RPMI7951 (cell line): ENCODE measurements at places on chromosomes 5 and 9.

- peak; percentile 42 for DNase-seq
These were observed 14.7 kb upstream of the TDRD7 start for GRCh38 chr9:97397220-97397619.

GRCh38 chr9:115099901-115100300, 18.1 kb downstream of the TNC start:
- DNase-seq: no peak

DNA sequence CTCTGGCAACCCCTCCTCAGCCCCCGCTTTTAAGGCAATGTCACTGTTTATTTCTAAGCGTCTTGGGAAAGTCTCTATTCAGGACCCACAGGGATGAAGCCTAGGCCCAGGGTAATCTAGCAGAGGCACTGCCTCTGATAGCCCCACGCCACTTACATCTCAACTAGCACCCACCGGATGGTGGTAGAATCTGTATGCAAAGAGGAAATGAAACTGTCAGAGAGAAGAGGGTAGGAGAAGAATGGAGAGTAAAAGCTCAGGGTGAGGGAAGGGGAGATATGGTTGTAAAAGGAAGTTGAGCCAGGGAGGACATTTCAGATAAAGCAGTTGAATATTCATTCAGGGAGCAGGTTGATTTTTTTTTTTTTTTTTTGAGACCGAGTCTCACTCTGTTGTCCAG, 3.0 kb downstream of the FRRS1L start:
- no peak for DNase-seq

- peak; percentile 70 for DNase-seq
These were observed 49.5 kb downstream of the AGXT2 start for GRCh38 chr5:34998058-34998789.

DNA sequence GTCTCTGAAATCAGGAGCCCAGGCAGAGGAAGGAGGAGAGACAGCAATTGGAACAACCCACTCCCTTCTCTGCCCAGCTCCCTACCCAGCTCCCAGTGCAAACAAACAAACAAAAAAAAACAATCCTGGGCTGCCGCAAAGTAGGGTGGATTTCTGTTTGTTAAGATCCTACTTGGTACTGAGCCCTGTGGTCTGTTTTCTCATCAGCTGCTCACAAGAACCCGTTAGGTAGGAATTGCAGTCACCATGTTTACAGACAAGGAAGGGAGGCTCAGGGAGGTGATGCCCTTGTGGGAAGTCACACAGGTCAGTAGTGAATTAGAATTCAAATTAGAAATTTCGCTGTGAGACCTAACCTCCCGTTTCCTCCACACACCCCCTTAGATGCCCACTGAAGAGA, 128.8 kb upstream of the RAD23B start:
- no peak for DNase-seq

DNA sequence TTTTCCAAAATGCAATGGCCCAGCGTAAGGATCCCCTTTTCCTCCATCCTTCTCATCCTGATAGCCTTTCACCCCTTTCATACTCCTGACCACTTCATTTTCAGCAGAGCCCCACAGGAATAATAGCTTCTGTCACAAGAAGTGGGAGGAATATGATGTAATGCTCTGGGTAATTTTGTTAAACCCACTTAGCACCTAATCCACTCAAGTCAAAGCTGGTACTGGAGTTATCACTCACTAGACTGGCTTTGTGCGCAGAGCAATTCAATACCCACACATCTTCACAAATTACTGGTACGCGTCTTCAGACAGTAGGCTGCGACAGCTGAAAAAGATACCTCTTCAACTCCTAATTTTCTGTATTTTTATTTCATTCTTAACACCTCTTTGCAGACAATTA, 2232.8 kb upstream of the WWC1 start:
- DNase-seq: no peak

DNA sequence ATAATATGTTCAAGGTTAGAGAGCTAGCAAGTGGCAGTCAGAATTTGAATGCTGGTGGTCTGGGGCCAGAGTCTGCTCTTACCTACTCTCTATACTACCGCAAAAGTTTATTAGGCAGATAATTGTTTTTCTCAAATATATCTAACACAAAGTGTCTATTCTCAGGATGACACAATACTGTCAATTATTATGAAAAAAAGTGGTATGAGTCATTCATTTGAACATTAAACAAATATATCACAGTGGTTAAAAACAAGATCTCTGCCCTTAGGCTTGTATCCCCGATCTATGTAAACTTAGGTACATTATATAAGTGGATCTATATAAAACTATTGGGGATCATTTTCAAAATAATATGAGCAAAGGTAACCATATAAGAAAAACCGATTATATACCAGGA, 354.9 kb downstream of the CETN3 start:
- no peak for DNase-seq

GRCh38 chr5:73674669-73675004, 48.6 kb downstream of the ARHGEF28 start:
- peak; percentile 39 for DNase-seq

DNA sequence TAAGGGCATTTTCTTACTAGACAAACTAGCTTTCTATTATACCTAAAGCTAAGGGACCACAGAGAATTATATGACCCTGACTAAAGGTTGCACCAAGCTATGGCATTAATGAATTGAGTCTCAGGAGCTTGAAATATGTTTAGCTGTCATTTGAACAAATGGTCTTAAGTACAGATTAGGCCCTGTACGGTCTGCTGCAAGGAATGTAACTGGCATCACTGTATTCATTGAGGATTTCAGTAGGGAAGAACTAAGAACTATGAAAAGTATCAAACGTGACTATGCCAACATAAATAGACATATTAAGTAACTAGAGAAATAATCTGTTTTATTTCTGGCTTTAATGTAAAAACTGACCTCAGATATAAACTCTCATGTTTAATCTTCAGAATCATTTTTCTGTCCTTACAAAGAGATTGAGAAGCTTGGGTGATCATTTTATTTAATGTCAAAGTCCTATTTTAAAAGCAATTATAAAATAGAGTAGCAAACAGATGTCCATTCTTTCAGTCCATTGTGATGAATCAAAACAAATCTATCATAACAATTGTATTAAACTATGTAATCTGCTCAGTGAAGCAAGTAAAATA, 845.9 kb downstream of the MAT2B start:
- DNase-seq: no peak

- no peak for DNase-seq
These were observed 13.8 kb downstream of the CNTRL start for GRCh38 chr9:121088576-121088975.

DNA sequence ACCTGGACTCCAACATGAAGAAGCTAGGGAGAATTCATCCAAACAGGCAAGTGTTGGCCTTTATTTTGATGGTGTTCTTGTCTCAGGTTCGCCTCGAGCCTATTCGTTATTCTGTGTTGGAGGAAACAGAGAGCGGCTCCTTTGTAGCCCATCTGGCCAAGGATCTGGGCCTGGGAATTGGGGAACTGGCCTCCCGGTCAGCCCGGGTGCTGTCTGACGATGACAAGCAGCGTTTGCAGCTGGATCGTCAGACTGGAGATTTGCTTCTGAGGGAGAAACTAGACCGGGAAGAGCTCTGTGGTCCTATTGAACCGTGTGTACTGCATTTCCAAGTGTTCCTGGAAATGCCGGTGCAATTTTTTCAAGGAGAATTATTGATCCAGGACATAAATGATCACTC, 367 bp downstream of the PCDHB4 start:
- no peak for DNase-seq

DNA sequence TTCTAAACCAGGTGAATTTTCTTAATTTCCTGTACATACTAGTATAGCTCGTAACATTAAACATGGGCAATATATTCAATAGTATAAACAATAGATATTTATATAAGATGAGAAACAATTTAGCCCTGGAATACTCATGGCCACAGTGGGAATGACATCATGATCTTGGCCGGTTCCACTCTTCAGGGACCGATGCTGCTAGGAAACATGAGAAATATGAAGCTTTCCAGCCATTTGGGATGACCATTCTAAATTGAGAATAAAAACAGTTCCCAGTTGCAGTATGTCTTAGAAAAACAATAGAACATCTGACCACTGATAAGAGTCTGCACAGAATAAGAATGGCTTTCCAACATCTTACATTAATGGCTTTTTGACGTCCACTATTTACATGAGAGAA, 33.3 kb upstream of the SLCO6A1 start:
- no peak for DNase-seq

GRCh38 chr5:154284433-154284832, 93.9 kb downstream of the GALNT10 start:
- no peak for DNase-seq

GRCh38 chr5:111668477-111669414, 88.2 kb downstream of the NREP start:
- DNase-seq: peak; percentile 61

DNA sequence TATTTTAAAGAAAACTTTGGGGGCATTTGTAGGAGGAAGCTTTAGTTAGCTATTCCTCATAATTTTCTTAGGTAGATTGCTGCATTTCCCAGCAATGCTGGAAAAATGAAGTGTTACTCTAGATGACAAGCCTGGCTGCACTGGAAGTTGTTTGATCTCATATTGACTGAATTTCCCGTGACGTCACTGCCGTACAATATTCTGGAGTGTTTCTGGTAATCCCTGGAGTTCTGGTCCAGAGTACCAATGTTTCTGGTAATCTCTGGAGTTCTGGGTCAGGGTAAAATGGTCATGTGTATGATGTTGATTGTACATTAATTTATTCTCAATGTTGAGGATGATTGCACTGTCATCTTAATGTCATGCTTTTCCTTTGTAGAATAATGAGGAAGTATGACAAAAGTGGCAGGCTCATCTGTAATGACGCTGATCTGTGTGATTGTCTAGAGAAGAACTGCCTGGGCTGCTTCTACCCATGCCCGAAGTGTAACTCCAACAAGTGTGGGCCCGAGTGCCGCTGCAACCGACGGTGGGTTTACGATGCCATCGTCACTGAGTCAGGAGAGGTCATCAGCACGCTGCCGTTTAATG, 26.2 kb downstream of the ARL14EPL start:
- DNase-seq: no peak

- DNase-seq: no peak
These were observed 1666.1 kb upstream of the WWC1 start for GRCh38 chr5:166625210-166625865.

- DNase-seq: no peak
These were observed 1.9 kb upstream of the LRRC70 start for GRCh38 chr5:62576570-62577170.

DNA sequence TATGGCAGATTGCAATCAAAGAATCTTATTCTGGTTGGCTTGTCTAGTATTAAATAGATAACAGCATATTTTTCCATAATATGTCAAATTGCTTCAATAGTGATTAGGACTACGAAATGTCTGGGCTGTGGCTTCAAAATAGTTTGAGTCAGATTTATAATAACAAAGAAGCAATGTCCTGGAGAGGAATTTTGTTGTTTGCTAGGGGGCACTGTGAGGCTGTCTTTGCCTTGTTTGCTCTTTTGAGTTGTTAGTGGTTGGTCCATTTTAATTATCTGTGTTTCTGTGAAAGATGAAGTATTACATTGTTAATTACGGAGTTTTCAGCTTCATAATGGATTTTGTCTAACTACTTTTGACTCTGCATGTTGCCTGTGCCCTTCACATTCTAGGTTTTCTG, 713.6 kb downstream of the TLE4 start:
- no peak for DNase-seq

DNA sequence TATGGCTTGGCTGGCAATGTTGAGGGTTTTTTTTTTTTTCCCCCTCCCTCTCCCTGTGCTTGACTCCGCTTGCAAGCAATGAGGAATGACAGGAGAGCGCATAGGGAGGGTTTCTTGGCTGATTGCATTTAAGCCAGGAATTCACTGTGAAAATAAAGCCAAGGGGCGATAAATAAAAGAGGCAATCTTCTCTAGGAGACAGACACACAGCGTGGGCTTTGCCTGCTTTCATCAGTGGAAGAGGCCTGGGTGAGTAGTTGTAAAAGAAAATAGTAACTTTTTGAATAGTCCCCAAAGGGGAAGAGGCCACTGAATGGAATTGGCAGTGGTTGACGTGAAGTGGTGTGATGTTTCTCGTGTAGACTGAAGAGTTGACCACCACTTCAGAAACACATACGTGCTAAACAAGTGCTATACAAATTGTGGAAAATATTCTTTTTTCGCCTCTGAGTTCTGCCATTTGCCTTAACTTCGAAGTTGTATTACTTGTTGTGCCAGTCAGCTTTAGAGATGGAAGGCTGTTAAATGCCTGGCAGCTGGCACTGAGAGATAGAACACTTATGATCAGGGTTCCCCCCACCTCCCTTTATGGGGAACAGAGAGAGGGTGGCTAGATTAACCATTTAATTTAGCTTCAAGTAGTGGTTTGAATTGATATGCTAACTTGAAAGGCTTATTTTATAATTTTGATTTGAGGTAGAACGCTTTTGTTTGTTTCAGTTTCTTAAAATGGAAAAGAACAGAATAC, 3.0 kb downstream of the ZSWIM6 start:
- DNase-seq: no peak

DNA sequence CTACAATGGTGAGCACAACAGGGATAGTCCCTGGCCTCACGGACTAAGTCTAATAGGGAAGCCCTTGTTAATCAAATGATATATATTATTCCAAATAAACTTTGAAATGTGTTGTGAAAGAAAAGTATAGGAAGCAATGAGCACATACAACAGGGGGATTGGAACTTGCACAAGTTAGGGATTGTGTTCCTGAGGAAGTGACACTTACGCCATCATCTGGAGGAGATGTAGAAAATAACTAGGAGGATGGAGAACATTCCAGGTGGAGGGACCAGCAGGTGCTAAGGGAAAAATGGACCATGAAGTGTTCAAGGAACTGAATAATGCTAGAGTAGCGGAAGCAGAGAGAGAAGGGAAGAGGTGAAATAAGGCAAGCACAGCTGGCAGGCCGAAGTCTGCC, 18.8 kb upstream of the RPS23 start:
- no peak for DNase-seq

DNA sequence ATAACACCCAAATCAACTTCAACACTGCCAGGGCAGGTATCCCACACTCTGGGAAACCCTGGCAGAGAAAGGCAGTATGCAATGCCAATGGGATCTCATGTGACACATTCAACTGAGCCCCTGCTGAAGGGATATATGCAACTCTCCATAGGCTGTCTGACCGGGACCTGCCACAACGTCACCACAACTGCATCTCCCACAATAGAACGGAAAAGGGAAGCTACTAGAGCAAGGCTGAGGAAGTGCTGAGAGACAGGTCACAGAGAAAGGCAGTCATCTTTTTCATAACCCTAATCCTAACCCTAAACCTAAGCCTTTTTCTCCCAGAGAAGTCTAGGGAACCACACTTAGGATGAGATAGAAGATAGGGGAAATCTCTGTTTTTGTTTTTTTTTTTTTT, 345.9 kb upstream of the CD180 start:
- DNase-seq: no peak

GRCh38 chr5:96794757-96795156, 13.0 kb downstream of the ERAP1 start:
- no peak for DNase-seq

GRCh38 chr9:130500340-130501180, 55.8 kb downstream of the ASS1 start:
- no peak for DNase-seq

GRCh38 chr5:124277767-124278545, 468.5 kb downstream of the ZNF608 start:
- DNase-seq: no peak

GRCh38 chr9:10371824-10372223, 241.0 kb downstream of the PTPRD start:
- no peak for DNase-seq
